ENCODE measurements at places on chromosomes 1 and 21.
A peak's percentile ranks its signal among the peaks of the same experiment; 100 is the strongest.

DNA sequence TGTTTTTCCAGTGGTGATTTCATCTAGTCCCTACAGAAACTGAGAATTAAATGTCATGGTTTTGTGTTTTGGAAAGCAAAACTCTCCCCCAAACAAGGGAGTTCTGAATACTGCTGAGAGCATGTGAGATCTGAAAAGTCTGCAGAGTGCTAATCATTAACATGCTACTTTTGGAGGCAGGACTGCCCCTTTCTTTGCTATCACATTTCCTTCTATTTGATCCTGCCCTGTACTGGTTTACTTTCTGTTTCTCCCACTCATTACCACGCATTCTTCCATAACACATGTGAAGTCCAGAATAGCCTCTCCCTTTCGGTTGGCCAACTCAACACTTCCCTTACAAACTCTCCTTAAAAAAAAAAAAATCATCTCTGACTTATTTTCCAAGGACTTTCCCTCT lies 63.6 kb downstream of the GADD45A start:
- DNase-seq: no peak

DNA sequence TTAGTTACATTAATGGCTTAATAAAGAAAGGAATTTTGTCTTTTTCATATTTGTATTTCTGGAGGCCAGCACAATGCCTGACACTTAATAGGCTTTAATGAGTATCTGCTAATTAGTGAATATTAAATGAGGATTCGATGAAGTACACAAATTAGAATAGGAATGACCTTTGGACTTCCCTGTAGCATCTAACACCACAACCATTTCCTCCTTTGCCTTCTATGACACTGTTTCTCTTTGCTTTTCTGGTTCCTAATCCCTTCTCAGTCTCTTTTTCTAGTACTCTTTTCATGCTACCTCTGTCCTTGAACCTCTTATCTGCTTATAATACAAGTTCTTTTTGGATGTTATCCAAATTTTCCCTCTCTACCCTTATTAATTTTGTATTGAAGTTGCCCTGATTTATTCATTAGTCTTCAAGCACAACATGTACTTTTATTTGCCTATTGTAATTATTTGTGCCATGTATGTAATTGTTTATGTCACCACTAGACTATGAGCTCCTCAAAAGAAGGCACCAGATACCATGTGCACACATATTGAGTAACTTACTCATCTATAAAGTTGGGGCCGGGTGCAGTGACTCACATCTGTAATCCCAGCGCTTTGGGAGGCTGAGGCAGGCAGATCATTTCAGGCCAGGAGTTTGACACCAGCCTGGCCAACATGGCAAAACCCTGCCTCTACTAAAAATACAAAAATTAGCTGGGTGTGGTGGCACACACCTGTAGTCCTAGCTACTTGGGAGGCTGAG lies 23.8 kb downstream of the RPS27 start:
- DNase-seq: no peak

GRCh38 chr1:64588876-64589275 lies 118.9 kb downstream of the CACHD1 start:
- DNase-seq: no peak

GRCh38 chr1:203649551-203649998 lies 22.9 kb downstream of the ATP2B4 start:
- DNase-seq: peak; percentile 22

GRCh38 chr1:32770741-32771548 lies 46.2 kb downstream of the YARS1 start:
- DNase-seq: no peak

- DNase-seq: peak; percentile 88
Measured at GRCh38 chr1:169546087-169546995, 39.9 kb downstream of the F5 start.

- DNase-seq: no peak
Measured at GRCh38 chr1:100793659-100794058, 74.1 kb downstream of the VCAM1 start.

DNA sequence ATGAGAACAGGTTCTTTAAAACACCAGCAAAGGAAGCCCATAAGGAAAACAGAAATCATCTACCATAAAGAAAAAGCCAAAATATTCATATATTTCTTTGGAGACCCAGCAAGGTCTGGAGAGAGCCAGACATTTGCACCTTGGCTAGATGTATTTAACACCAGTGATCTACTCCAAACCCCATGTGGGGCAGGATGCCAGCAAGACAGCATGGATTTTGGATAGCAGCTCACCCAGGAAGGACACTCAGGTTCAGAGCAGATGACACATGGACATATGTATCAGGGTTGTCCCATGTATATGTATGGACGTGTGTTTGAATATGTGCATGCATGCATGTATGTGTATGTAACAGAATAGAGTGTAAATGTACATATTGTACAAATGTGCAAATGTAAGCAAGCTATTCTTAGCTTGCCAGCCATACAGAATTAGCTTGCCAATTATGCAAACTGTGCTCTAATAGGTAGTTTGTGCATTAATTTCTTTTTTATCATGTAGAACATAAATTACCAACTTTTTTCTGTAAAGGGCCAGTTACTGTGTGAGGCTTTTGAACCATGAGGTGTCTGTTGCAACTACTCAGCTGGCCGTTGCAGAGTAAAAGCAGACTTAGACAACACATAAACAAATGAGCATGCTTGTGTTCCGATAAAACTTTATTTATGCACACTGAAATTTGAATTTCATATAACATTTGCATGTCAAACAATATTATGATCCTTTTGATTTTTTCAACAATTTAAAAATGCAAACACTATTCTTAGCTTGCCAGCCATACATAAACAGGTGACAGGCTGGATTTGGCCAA lies 73.5 kb upstream of the KAZN start:
- DNase-seq: no peak
